ENCODE measurements at places on chromosomes 3 and 15.

GRCh38 chr15:84572231-84572630, 28.6 kb upstream of the ZSCAN2 start:
- DNase-seq = no peak

DNA sequence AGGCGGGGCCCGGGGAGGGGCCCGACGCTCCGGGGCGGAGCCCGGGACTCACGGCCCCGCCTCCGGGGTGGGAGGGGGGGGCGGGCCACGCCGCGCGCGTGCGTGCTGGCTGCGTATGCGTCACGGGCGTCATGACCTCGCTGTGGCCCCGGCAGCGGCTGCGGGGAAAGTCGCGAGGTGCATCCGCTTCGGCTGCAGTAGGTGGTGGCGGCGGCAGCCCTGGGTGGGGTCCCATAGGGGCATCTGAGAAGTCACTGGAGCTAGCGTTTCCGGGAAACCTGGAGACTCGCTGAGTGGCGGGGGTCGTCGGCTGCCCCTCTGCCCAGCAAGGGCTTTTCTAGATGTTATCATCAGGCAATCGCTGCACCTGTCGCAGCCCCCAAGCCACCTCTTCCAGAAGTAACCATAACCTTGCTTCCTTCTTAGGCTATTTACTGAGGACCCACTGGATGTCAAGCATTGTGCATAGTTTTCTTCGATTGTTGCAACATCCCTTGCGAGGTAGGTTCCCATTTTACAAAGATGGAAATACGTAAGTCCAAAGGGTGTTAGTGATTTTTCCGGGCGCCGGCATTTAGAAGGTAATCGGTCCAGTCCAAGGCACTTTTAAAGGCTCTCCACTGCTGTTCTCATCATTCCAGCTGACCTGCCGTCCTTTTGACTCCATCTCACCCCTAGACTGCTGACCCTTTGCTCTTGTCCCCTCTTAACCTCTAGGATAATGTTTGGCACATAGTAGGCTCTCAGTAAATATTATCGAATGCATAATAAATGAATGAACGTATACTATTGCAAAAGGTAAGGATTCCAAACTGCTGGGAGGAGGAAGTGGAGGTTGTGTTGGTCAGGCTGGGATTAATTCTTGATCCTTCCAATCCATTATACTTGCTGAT, at the start of gene GDPGP1:
Gene GDPGP1 (plus strand): TSS at position 114 of the 893 bp plus-strand sequence. CDS start 6,700 bp downstream, outside the sequence.
- DNase-seq = no peak

DNA sequence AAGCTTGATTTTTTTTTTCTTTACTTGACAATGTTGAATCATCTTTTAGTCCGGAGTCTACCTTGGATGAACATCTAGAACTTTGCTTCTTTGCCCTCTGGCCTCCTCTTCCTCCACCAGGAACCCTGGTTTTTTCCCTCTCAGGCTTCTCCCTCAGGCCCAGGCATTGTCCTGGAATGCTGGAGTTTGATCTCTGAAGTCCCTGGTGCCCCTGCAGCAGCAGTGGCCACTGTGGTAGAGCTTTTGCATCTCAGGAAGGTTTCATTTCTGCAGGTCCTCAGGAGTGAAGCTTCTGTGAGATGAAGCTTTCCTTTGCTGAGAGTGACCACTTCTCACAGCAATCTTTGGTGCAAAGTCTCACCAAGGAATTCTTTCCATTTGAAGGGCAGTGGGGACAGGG, 39.0 kb upstream of the NEDD4 start:
- DNase-seq = no peak

GRCh38 chr15:75673426-75674235, 25.9 kb downstream of the SNX33 start:
- DNase-seq = no peak

GRCh38 chr3:135165260-135165659, 370.2 kb downstream of the EPHB1 start:
- DNase-seq = no peak

DNA sequence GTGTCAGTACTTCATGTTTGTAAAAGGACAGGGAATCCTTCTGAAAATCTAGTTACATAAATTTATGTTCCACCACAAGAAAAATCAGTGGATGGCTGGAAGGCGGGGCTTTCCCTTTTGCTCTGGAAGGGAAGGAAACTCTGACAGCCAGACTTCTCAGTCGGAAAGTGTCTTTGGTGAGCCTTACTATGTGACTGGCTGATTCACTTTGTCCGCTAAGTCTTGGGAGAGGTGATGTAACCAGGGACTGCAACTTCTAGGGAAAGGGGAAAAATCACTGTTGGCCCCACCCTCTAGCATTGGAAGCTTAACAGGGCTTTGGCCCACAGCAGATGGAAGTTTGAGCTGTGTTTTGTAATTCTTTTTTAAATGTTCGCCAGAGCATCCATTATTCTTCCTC, 281.4 kb upstream of the CTDSPL start:
- DNase-seq = no peak

Measured in cortex of kidney (tissue), 1 donor.